ENCODE measurements at places on chromosomes 13 and 19.

GRCh38 chr13:44293908-44294735, 79.5 kb upstream of the SERP2 start:
- peak; percentile 22 for DNase-seq

DNA sequence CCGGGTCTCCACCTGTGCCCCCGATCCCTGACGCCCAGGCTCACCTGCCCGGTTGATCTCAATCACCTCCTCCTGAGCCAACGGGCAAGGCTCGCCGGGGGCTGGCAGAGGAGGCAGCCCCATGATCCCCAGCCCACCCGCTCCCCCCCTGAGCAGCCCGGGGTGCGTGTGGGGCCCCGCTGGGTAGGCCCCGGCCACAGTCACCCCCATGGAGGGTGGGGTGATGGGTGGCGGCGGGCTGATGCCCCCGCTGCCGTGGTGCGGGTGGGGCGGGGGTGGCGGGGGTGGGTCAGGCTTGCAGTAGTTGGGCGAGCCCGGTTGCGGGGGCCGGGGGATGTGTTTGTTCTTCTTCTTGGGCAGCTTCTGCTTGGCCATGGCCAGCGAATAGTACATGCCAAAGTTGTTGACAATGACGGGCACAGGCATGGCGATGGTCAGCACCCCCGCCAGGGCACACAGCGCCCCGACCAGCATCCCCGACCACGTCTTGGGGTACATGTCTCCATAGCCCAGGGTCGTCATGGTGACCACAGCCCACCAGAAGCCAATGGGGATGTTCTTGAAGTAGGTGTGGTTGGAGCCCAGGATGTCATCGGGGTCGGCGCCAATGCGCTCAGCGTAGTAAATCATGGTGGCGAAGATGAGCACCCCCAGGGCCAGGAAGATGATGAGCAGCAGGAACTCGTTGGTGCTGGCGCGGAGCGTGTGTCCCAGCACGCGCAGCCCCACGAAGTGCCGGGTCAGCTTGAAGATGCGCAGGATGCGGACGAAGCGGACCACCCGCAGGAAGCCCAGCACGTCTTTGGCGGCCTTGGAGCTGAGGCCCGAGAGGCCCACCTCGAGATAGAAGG, 6.0 kb downstream of the KCNC3 start:
- DNase-seq: no peak

DNA sequence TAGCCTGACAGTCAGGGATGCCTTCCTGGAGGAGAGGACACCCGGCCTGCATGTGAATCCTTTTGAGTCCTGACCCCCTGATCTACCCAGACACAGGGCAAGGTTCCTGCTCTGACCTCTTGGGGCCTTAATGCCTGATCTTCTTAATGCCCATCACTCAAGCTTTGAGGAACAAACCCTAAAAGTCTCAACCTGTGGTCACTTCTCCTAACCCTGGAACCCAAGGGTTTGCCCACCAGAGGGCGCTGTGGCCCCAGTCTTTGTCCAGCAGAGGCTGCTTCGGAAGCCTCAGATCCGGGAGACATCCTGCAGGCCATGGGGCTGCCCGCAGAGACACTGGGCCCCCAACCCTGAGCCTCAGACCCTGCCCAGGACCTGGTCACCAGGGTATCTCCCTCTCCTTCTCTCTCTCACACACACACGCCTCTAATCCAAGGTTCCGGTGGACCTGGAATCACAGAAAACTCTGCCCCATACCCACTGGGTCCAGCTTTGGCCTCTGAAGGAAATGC, 9.8 kb upstream of the DPF1 start:
- DNase-seq: peak; percentile 72

DNA sequence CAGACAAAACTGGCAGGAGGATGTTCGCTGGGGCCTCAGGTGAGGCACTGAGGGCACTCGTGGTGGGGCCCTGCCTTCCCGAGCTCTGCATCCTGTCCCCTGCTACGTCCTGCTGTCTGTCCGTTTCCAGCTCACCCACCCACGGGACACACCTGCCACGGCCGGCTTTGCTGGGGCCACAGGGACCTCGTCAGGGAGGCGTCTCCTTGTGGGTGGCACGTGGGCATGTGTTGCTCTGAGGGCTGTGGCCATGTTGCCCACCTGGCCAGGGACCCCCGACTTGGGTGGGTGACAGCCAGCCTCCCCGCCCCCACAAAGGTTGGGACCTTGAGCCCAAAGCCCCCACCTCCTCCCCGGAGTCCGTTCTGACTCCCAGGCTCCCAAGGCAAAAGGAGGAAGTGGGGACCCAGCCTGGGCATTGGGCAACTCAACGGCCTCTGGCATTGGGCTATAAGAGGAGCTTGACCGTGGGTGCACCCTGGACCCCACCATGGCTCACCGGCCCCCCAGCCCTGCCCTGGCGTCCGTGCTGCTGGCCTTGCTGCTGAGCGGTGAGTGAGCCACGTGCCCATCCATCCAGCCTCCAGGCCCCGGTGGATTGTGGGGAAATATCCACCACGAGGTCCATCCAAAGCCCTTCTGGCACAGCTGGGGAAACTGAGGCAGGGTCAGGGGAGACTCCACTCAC, at the start of gene PRTN3:
PRTN3 (plus strand) TSS at position 481 of the 688 bp plus-strand sequence; CDS start at position 491, 10 bp downstream.
- peak; percentile 85 for DNase-seq

DNA sequence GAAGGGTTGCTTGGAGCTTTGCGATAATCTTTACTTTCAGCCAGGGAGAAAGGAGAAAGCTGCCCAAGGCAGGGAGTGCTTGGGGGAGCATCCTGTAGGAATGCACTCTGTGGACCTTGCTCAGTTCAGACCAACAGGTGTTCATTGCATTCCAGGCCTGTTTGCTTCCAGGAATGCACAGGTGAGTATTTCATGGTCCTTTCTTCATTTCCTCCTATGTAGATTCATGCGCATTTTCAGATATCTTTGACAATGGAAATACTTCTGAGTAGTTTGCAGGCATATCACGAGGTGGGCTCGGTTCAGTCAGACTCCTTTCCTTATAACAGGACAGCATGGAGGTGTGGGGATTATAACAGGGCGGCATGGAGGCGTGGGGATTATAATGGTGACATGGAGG, 254.8 kb downstream of the FGF9 start:
- no peak for DNase-seq

DNA sequence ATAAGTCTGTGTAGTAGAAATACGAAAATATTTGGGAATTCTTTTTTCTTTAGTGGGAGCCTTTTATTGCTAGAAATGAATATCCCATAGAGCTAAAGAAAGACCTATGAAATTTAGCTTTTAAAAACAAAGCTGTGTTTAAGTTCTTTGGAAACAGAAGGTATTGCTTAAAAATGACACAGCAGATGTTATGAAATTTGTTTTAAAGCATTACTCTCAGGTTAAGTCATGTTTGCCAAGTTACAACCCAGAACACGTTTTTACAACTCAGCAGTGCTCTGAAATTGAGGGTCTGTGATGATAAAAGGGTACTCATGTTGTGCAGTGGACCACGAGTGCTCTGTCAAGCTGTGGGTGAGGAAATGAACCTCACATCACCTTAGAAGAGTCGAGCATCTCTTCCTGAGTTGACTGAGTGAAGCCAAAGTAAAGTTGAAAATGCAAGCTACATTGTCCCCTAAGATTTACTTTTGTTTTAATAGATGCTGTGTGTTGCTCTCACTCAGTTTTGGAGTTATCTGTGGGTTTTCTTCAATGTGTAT, 161.1 kb downstream of the SHISA2 start:
- no peak for DNase-seq

DNA sequence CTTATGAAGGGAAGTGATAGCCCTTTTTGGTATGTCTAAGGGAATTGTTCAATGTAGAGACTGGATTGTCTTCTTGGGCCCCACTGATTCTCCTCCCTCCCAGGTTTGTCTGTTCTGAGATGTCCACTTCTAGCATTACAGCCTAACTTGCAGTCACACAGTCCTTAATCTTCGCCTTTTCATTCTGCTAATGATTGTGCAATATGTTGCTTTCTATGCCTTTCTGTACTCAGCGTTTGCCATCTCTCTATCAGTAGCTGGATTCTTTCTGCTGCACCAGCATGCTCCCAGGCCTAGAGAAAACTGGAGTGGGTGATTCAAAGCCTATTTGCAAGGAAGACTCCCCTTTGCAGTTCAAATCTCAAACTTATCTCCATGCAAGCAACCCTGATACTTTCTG, 307.5 kb upstream of the DACH1 start:
- DNase-seq: no peak

GRCh38 chr19:6521718-6522646, 8.8 kb upstream of the TNFSF9 start:
- DNase-seq: peak; percentile 67

DNA sequence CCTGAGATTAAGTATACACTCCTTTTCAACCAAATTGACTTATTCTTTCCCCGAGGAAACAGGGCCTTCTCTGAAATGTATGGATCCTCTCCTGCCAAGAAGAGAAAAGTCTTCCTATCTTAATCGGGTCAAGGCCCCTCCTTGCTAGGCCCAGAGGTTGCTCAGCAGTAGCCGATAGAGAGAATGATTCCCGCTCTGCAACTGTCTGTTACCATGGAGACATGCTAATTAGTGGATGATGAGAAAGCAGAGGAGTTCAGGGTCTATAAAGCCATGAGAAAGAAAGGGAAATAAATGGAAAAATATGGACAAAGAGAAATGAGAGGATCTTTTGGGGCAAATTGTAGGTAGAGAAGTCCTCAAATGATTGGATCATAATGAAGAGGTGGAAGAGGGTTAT, 103.5 kb downstream of the POU4F1 start:
- DNase-seq: no peak

- peak; percentile 33 for DNase-seq
These were observed 75.2 kb upstream of the MCF2L start for GRCh38 chr13:112893570-112894422.

DNA sequence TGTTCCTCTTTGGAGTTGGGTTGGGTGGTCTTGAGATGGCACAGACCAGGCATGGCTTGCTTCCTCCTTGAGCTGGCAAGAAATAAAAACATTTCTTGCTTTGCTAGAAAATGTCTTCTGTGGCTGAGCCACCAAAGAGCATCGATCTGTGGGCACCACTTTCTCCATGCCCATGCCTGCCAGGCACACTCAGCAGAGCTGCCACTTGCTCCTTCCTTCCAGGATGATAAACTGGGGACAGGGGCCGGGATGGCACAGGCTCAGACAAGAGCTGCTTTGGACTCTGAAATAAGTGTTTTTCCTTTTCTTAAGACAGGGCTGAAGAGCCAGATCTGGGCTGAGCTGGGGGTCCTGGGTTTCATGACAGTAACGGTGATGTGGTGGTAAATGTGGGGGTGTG, 32.8 kb downstream of the NFIX start:
- DNase-seq: no peak

DNA sequence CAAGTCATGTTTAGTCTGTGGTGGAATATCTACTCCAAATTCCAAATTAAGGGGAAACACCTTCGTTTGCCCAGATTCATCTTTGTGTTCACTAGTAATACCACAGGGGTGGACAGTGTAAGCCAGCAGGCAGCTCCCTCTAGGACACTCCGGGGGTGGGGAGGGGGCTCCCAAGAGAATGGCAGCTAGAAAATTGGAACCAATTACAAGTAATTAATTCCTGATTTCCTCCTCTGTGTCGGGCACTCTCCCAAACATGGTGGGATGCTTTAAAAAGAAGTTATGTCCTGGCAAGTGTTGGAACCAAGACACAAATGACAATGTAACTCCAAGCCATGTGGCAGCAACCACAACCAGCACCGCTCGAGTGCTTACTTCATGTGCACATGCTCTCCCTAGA, 5.9 kb downstream of the COL4A1 start:
- no peak for DNase-seq
